GM19239 (cell line): ENCODE measurements at places on chromosomes 11 and 22.

DNA sequence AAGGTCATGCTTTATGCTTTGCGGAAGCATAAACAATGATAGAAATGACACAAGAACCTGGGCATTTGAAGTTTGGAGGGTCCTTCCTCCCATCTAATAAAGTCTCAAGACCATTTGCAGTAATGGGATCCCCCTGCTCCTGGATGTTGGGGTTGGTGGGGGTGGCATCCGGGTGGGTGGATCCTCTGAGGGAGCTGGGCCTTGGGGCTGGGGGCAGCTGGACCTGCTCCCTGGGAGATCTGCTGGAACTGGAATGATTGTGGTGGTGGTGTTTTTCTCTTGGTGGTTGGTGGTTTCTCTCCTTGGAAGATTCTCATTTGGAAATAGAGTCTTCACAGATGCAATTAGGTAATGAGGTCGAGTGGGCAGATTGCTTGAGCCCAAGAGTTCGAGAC, 2.2 kb upstream of the NAP1L4 start:
- no peak for DNase-seq

- no peak for DNase-seq
These were observed 29.9 kb upstream of the PANX2 start for GRCh38 chr22:50140615-50141014.

DNA sequence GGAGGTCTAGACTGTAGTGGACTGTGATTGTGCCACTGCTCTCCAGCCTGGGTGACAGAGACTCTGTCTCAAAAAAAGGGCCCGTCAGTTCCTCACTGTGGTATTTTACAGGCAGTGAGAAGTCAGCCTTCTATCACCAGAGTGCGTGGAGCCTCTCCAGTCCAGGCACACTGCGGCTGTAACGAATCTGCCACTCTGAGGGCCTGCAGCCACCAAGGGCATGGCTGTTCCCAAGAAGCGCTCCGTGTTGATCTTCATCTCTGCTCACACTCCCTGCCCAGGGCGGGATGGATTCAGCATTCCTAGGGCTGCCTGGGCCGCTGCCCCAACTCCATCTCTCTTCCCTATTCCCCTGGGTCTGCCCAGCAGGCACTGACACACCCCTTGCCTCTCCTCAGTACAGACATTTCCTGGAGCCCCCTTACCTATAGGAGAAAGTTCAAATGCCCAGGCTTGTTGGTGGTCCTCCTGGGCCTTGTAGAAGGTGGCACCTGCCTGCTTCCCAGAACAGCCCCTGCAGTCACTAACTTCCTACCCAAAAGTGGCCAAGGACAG, 148.4 kb downstream of the CACNA1I start:
- no peak for DNase-seq

DNA sequence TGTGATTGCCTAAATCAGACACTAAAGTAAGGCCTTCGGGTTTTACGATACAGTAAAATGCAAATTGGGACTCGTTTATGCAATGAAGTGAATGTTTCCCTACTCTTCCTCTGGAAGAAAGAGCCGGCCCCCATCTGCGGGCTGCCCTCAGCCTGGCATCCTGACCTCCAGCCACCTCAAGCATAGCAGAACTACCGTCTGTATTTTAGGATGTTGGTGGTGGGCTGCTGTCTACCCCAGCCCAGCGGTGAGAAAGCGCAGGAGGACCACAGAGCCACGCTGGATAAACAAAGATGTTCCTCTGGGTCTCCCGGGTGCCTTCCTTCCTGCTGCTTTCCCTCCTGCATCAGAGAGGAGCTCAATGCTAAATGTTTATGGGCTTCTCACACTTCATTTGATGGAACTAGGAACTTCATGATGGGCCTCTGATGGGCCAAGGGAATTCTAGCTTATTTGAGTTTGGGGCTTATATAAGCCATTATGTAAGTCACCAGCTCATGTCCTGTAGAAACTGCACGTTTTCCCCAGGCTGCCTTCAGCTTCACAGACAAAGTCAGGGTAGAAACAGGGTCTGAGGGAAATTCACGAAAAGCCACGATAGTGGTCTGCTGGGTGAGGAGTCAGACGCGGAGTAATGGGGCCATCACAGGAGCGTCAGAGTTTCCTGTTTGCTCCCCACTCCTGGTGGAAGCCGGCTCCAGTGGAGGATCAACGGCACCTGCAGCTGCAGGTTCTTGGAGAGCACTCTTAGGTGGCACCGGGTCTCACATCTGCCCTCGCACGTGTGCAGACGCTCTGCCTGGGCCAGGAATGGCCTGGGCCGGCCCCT, 287.4 kb downstream of the BRD1 start:
- DNase-seq = no peak

GRCh38 chr11:612201-612960, 3.4 kb downstream of the IRF7 start:
- no peak for DNase-seq

GRCh38 chr22:26825960-26826935, 168.9 kb downstream of the MIAT start:
- no peak for DNase-seq

- DNase-seq = no peak
These were observed 40.4 kb downstream of the FLI1 start for GRCh38 chr11:128734103-128734831.

DNA sequence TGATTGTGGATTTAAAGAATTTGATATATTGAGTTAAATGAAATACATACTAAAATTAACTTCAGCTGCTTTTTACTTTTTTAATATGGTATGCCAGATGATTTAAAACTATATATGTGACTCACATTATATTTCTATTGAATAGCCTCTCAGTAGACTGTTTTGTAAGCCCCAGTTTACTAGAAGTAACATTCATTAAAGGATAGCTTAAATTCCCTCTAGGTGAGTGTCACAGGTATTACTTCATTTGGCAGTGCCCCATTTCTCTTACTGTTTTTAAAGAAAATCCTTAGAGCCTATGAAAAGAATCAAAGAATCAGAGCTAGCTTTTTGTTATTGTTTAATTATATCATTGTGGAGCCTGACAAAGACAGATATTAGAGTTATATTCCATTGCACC, 48.6 kb downstream of the ZC3H12C start:
- no peak for DNase-seq

DNA sequence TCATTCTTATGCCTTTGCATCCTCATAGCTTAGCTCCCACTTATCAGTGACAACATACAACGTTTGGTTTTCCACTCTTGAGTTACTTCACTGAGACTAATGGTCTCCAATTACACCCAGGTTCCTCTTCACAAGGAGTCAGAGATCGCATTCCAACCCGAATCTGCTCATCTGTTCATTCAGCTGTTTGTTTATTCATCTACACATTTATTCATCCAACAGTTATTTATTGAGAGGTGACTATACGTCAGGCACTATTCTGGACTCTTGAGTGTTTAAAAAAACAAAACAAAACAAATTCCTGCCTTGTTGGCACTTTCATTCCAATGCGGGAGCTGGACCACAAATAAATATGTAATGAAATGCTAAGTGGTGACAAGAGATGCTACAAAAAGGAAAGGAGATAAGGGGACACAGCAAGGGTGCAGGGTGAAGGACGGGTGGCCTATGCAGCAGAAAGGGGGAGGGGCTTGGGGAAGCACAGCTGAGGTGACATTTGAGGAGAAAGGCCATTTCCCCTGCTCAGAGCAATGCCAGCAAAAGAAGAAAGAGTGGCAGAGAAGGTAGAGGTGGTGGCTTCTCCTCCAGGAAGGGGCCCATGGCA, 393.8 kb upstream of the SYN3 start:
- DNase-seq = no peak

- no peak for DNase-seq
These were observed 18.8 kb downstream of the IL17REL start for GRCh38 chr22:49993649-49994360.

GRCh38 chr11:111091321-111091938, 154.1 kb upstream of the POU2AF2 start:
- DNase-seq = no peak

GRCh38 chr11:112734207-112734606, 227.0 kb upstream of the NCAM1 start:
- DNase-seq = no peak

DNA sequence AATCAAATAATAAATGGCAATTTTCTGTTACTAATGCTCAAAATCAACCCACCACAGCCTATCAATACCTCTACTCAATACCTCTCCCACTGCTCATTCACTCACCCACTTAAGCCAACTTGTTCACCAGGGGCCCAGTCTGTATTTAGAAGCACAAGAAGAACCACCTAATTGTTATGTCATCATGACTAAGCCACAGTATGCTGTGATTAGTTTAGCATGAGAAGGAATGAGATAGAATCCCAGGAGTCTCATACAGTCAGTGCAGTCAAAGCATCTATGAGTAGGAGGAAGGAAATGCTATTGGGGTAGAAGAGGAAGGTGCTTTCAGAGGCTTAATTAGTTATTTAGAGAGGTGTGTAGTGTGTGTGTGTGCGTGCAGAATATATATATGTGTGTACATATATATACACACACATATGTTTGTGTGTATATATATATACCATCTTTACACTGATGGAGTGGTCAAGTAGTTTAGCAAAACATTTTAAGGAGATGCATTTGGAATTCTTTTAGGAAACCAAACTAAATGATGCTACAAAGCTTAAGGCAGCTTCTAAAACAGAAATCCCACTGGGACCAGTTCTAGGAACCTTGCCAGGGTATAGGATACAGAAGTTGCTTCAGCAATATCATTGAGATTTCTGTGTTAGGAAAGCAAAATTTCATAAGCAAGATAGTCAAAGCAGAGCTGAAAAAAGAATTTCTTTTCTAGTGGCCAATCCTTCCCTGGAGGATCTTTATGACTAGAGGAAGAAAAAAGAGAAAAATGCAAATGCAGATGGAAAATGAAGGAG, 27.5 kb downstream of the KCNA4 start:
- DNase-seq = no peak

DNA sequence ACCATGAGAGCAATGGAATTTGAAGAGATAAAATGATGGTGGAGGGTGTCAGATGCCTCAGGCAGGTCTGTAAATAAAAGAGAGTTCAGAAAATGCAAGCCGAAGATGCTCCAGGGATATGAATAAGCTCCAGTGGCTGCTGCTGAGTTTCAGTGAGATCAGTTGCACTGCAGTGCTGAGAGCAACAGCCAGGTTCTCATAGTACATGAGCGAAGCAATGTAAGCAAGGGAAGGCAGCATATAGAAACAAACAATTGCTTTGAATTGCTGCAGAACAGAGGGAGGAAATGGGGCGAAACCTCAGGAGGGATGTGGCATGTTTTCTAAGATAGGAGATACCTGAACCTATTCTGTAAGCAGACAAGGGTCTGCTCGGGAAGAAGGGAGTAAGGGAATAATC, 369.5 kb downstream of the AASDHPPT start:
- DNase-seq = no peak

DNA sequence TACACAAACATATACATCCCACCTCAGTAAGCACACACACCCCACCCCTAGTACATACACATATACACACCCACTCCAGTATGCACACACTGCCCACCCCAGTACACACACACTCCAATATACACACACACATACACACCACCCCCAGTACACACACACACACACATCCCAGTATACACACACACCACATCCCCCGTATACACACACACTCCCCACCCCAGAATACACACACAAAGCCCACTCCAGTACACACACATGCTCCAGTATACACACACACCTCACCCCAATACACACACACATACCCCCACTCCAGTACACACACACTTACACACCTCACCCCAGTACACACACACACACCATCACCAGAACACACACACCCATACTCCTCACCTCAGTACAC, 7.4 kb downstream of the TECTA start:
- DNase-seq = no peak

GRCh38 chr11:3133261-3134217, 31.6 kb downstream of the OSBPL5 start:
- DNase-seq = no peak

DNA sequence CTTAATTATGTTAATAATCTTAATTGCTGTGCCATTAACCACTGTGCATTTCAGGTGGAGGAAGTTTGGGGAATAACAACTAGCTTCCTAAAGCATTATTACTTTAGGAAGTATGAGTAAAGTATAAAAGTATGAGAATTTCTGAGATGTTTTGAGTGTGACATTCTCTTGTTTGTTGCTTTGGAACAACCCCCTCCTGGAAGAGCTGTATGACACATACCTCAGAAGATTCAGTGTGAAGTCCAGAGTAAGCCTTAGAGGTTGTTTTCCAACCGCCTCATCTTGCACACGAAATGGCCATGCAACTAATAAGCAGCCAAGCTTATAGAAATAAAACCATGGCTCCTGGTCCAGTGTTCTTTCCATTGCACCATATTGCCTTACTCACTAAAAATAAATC, 21.7 kb downstream of the CCDC81 start:
- DNase-seq = no peak

GRCh38 chr11:104136861-104137260, 27.1 kb downstream of the PDGFD start:
- no peak for DNase-seq

DNA sequence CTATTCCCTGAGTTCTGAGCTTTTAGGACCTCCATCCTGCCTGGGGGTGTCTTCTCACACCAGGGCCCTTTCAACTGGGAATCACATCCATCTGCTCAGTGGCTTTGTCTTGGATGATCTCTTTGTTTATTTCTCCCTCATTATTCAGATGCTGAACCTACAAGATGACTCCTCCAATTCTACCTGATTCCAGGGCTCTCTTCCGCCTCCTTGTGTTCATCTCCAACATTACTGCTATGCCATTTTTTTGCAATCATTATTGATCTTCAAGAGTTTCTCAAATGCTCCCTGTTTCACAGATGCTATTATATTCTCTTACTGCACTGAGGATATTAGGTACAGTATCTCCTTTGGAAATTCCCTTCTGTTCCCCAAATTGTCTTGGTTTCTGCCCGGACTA, 307.7 kb downstream of the SHANK2 start:
- no peak for DNase-seq

DNA sequence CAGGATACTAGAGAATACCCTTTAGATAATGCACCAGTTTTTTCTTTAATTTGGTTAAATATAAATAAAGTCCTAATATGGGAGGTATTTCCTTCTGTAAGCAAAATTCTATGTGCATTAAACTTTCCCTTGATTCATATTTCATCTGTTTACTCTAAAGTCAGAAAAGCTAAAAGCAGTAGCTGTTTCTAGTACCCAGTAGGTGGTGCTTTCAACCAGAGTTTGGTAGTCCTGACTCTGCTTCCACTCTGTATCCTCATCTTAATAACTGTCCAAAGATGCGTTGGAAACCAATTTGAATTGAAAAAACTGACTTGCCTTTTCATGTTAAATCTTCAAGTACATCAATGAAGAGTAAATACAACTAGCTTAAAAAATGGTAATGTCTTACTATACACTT, 1065.2 kb downstream of the JRKL start:
- DNase-seq = no peak
